ENCODE measurements at places on chromosomes 1 and 21. TPM values are rescaled to one million over a fixed set of nuclear protein-coding genes. Genes with fewer than 3 reads are reported as not detected.

DNA sequence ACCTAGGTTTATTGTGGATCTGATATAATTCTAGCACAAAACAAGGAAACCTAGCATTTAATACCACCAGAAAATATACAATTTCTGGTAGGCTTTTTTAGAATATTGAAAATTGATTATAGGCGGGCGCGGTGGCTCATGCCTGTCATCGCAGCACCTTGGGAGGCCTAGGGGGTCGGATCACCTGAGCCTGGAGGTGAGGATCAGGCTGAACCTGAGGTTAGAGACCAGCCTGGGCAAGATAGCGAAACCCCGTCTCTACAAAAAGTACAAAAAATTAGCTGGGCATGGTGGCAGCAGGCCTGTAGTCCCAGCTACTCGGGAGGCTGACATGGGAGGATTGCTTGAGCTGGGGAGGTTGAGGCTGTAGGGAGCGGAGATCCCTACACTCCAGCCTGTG lies 948 bp upstream of the COP1 start:
- peak overlapping the region; percentile 92 for H3K4me3 ChIP-seq
- H3K4me1 ChIP-seq, result peaks cover 36% of the 10 kb centered on the region
- no peak for DNase-seq

MX2 gene
- 11.1 TPM for polyA plus RNA-seq

DNA sequence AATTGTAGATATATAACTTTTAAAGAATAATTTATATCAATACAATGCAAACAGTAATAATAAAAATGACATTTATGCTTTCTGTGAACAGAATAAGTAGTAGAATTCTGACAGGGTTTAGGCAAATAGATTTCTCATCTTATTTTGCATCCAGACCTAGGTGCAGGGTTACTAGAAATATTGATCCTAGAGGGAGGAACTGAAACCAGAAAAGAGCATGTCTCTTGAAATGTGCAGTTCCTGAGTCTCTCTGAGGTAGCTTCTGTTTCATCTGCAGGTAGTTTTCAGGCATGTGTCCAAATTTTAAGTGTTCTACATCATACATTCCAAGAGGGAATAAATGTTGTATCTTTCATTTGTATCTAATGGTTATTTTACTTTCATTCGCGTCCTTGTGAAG lies 631.9 kb upstream of the ADGRL4 start:
- no peaks in the 10 kb centered on the region for H3K4me1 ChIP-seq
- no peaks in the 10 kb centered on the region for H3K36me3 ChIP-seq
- DNase-seq, result no peak
- H3K4me3 ChIP-seq, result no peak overlapping the region

DNA sequence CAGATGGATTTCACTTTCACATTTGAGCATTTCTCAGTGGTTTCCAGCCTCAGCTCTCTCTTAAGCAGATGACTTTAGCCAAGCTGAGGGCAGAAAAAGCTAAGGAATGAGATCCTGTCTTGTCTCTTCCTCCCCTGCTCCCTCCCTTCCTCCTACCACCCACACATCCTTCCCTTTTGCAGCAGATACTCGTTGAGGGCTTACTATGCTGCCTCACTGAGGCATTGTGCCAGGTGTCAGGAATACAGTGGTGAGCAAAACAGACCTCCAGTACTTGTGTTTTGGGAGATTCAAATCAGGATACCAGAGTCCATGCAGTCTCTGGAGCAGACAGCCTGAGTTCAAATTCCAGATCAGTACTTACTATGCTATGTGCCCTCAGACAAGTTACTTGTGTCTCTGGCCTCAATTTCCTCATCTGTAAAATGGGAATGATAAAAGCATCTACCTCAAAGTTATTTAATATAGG lies 43.2 kb downstream of the KIF26B start:
- H3K4me3 ChIP-seq, result no peak overlapping the region
- H3K4me1 ChIP-seq, result peaks cover 29% of the 10 kb centered on the region
- no peak for DNase-seq
- no peak overlapping the region for H3K27ac ChIP-seq
- peaks cover 2% of the 10 kb centered on the region for H3K27me3 ChIP-seq
- no peaks in the 10 kb centered on the region for H3K36me3 ChIP-seq

GRCh38 chr1:47710329-47711071 lies 272.7 kb downstream of the FOXD2 start:
- H3K4me3 ChIP-seq, result no peak overlapping the region
- H3K27me3 ChIP-seq, result peaks cover 14% of the 10 kb centered on the region
- H3K4me1 ChIP-seq, result no peaks in the 10 kb centered on the region
- no peaks in the 10 kb centered on the region for H3K36me3 ChIP-seq
- H3K27ac ChIP-seq, result no peak overlapping the region

GRCh38 chr1:240765732-240766363 lies 153.9 kb upstream of the GREM2 start:
- DNase-seq, result no peak
- peaks cover 5% of the 10 kb centered on the region for H3K27me3 ChIP-seq
- H3K4me1 ChIP-seq, result no peaks in the 10 kb centered on the region
- H3K36me3 ChIP-seq, result no peaks in the 10 kb centered on the region
- H3K27ac ChIP-seq, result no peak overlapping the region

CNR2 gene
- polyA plus RNA-seq, result 7.4 TPM

DNA sequence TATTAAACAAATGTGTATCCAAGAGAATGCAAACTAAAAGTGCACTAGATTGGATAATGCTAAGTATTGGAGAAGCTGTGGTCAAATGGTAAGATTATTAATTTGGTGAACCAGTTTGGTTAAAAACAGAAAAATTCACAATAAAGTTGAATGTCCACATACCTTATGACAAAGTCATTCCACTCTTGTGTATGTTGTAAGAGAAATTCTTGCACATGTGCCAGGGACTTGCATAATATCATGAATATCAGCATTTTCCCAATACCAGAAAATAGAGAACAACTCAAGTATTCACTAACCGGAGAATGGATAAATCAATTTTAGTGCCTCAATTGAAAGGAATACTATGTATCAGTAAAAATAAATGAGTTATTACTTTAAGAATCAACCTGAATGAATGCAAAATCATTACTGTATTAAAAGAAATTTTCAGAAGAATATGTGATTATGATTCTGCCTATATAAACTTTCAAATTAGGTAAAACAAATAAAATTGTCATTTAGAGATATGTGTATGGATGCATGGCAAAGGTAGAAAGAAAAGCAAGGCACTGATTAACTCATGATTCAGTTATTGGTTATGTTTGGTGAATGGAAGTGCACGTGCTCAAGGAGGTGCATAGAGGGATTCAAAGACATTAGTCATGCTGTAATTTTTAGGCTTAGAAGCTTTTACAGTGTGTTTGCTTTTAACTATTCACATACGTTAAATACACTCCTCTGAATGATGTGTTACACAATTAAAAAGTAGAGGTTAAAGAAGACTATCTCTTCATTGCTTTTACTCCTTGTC lies 217.4 kb upstream of the KCNK2 start:
- H3K36me3 ChIP-seq, result no peaks in the 10 kb centered on the region
- H3K27ac ChIP-seq, result no peak overlapping the region

All from immature natural killer cell (primary cell).